Activated CD4-positive, alpha-beta T cell treated with anti-CD3 and anti-CD28 coated beads, Interleukin-2, amount 10 ng/mL, durations not matched to agents 7 days and 5 days (primary cell): ENCODE measurements at places on chromosomes 11 and 22. TPM values are rescaled to one million over a fixed set of nuclear protein-coding genes. Genes with fewer than 3 reads are reported as not detected.

DNA sequence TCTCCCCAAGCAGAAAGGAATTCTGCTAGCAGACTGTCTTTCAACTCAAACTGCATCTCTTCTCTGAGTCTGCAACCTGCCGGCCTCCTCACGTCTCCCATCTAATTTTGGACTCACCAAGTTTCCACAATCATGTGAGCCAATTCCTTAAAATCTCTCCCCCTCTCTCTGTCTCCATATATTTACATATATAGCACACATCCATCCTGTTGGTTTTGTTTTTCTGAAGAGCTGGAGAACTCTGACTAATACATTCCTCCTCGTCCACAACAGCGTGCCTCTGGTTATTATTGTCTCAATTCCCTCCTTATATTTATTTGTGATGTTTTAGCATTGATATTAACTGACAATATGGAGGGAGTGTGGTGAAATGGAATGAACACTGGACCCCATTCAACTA, 29.6 kb upstream of the FJX1 start:
- no peaks in the 10 kb centered on the region for H3K36me3 ChIP-seq
- no peak for DNase-seq
- H3K4me3 ChIP-seq: no peak overlapping the region
- H3K27ac ChIP-seq: no peak overlapping the region

DNA sequence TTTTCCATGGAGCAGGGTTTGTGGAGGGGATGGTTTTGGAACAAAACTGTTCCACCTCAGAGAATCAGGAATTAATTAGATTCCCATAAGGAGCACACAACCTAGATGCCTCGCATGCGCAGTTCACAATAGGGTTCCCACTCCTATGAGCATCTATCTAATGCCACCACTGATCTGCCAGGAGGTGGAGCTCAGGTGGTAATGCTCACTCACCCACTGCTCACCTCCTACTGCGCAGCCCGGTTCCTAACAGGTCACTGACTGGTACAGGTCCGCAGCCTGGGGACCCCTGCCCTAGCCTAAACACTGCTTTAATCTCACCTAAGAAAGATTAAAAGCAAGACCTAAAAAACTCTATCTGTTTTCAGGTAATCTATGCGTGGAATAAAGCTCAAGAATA, 553.0 kb downstream of the JRKL start:
- H3K27ac ChIP-seq: no peak overlapping the region
- H3K27me3 ChIP-seq: no peaks in the 10 kb centered on the region
- H3K36me3 ChIP-seq: no peaks in the 10 kb centered on the region
- no peak for DNase-seq

DNA sequence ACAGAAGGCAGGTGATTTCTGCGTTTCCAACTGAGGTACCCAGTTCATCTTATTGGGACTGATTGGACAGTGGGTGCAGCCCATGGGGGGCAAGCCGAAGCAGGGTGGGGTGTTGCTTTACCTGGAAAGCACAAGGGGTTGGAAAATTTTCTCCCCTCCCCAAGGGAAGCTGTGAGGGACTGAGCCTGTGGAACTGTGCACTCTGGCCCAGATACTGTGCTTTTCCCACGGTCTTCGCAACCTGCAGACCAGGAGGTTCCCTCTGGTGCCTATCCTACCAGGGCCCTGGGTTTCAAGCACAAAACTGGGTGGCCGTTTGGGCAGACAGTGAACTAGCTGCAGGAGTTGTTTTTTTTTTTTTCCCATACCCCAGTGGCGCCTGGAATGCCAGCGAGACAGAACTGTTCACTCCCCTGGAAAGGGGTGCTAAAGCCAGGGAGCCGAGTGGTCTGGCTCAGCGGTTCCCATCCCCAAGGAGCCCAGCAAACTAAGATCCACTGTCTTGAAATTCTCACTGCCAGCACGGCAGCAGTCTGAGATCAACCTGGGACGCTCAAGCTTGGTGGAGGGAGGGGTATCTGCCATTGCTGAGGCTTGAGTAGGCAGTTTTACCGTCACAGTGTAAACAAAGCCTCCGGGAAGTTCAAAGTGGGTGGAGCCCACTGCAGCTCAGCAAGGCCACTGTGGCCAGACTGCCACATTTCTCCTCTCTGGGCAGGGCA, 97.2 kb downstream of the JRKL start:
- H3K36me3 ChIP-seq: no peaks in the 10 kb centered on the region
- no peak overlapping the region for H3K4me3 ChIP-seq
- no peaks in the 10 kb centered on the region for H3K4me1 ChIP-seq
- no peak overlapping the region for H3K27ac ChIP-seq
- H3K27me3 ChIP-seq: peaks cover 17% of the 10 kb centered on the region

DNA sequence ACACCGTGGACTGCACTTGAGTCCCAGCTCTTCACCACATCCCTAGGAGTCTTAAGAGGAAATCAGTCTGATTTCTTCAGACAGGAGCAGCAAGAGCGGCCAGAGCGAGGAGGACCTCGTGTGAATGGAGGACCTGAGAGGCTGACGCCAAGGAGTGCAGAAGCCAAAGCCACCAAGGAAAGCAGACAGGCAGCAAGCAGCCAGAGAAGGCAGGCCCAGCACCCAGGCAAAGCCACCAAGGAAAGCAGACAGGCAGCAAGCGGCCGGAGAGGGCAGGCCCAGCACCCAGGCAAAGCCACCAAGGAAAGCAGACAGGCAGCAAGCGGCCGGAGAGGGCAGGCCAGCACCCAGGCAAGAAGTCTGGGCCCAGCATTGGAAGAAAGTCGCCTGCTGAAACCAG, 11.8 kb downstream of the CYB561A3 start:
- peaks cover 14% of the 10 kb centered on the region for H3K36me3 ChIP-seq
- peaks cover 4% of the 10 kb centered on the region for H3K4me1 ChIP-seq
- DNase-seq: no peak
- no peaks in the 10 kb centered on the region for H3K27me3 ChIP-seq
- peak overlapping the region; percentile 31 for H3K27ac ChIP-seq
- H3K4me3 ChIP-seq: no peak overlapping the region

- H3K27me3 ChIP-seq: peaks cover 62% of the 10 kb centered on the region
- no peak for DNase-seq
- peak overlapping the region; percentile 23 for H3K4me3 ChIP-seq
- no peak overlapping the region for H3K27ac ChIP-seq
These were observed 936 bp downstream of the CECR2 start for GRCh38 chr22:17370026-17370765.

DNA sequence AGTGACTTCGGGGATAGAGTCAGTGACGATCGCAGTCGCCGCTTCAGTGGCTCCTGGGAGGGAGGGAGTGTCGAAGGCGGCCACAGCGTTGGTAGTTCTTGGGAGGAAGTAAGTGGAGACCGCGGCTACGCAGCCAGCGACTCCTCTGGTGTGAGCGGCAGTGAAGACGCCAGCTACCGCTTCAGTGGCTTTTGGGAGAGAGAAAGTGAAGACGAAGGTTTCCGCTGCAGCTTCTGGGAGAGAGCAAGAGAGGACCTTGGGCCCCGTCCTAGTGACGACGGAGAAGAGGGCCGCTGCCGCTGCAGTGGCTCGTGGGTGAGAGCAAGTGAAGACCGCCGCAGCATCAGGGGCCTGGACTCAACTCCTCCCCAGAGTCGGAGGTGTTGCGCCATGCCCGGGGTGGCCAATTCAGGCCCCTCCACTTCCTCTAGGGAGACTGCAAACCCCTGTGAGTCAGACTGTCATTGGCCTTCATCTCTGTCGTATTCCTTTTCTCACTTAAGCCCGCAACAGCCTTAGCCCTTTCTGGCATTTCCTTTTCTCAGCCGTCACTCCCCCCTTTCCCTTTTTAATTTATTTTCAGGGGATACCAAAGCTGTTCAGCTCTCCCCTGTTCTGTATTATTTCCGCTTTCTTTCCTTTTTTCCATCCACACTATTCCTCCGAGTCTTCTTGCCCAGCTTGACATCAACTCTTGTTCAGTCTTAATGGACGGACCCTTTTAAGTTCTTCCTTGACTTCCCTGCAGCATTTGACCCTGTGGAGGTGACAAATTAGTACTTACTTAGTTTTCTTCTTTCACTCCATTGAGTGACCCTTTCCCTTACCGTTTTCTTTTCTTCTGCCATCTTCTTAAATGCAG, 1.0 kb downstream of the ANKRD42 start:
- peak; percentile 74 for DNase-seq
- H3K36me3 ChIP-seq: peaks cover 11% of the 10 kb centered on the region
- H3K27me3 ChIP-seq: no peaks in the 10 kb centered on the region
- H3K27ac ChIP-seq: peak overlapping the region; percentile 94
- peaks cover 35% of the 10 kb centered on the region for H3K4me1 ChIP-seq

DNA sequence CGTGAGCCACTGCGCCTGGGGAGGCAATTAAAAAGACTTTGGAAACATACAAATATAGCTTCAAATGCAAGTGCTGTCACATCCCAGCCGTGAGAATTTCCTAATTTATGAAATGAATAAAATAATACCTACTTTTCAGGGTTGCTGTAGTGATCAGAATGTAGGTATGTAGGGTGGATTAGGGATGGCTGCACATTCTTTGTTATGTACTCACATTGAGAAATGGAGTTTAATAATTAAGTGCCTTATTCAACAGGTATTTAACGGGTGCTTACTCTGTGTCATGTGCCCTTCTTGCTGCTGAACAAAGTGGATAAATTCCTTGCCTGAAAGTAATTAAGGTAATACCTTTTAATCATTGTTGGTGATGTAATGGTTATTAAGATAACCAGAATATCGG, 37.0 kb downstream of the MMP7 start:
- H3K27ac ChIP-seq: no peak overlapping the region
- H3K4me1 ChIP-seq: peaks cover 20% of the 10 kb centered on the region
- no peaks in the 10 kb centered on the region for H3K36me3 ChIP-seq
- peaks cover 11% of the 10 kb centered on the region for H3K27me3 ChIP-seq
- no peak for DNase-seq
- H3K4me3 ChIP-seq: no peak overlapping the region

GRCh38 chr11:134656861-134657540, 245.0 kb upstream of the B3GAT1 start:
- H3K4me1 ChIP-seq: peaks cover 15% of the 10 kb centered on the region
- no peak overlapping the region for H3K4me3 ChIP-seq
- DNase-seq: no peak
- peaks cover 14% of the 10 kb centered on the region for H3K27me3 ChIP-seq

- peak overlapping the region; percentile 20 for H3K27ac ChIP-seq
- peaks cover 17% of the 10 kb centered on the region for H3K4me1 ChIP-seq
- H3K36me3 ChIP-seq: peaks cover 13% of the 10 kb centered on the region
These were observed 10.4 kb upstream of the SREBF2 start for GRCh38 chr22:41822317-41823057.

GRCh38 chr11:35968386-35969088, 24.7 kb downstream of the LDLRAD3 start:
- no peak overlapping the region for H3K4me3 ChIP-seq
- H3K4me1 ChIP-seq: no peaks in the 10 kb centered on the region
- no peak for DNase-seq

DNA sequence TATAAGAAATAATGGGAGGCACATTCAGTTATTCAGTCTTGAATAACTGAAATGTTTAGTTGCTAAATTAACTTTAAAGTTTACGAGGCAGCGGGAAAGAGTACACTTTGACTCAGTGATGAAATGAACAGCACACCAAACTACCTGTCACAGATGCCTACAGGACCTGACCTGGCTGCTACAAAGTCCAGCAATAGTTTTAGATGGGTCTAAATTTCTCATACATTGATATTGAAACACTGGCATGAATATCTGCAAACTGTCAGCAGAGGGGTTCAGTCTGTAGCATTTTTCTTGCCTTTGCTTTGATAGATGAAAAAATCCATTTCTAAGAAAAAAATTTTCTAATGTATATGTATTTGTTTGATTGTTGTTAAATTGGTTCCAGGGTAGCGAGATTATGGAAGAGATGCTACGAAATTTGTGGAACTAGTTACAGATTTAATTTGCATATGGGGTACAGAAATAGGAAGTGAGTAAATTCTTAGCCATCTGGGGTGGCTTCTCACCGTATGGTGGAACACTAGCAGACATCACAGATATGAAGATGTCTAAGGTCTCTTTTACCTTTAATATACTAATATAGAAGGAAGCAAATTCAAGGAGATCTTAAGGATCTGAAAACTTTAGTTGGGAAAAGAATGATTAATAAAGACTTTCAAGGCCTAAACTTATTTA, 20.8 kb upstream of the GAB2 start:
- H3K27me3 ChIP-seq: no peaks in the 10 kb centered on the region
- H3K4me1 ChIP-seq: no peaks in the 10 kb centered on the region
- DNase-seq: no peak

GRCh38 chr11:117950301-117950700, 21.1 kb upstream of the TMPRSS13 start:
- peaks cover 87% of the 10 kb centered on the region for H3K4me1 ChIP-seq
- no peaks in the 10 kb centered on the region for H3K27me3 ChIP-seq
- H3K27ac ChIP-seq: peak overlapping the region; percentile 95
- peak; percentile 81 for DNase-seq
- peaks cover 9% of the 10 kb centered on the region for H3K36me3 ChIP-seq

GRCh38 chr22:41825376-41825775, 7.5 kb upstream of the SREBF2 start:
- no peak for DNase-seq
- H3K27ac ChIP-seq: peak overlapping the region; percentile 42
- peaks cover 21% of the 10 kb centered on the region for H3K4me1 ChIP-seq
- no peak overlapping the region for H3K4me3 ChIP-seq
- peaks cover 23% of the 10 kb centered on the region for H3K36me3 ChIP-seq

- H3K27me3 ChIP-seq: no peaks in the 10 kb centered on the region
- H3K4me3 ChIP-seq: no peak overlapping the region
- H3K4me1 ChIP-seq: peaks cover 3% of the 10 kb centered on the region
- no peak overlapping the region for H3K27ac ChIP-seq
These were observed 43.3 kb downstream of the ARRB1 start for GRCh38 chr11:75308116-75308515.

DNA sequence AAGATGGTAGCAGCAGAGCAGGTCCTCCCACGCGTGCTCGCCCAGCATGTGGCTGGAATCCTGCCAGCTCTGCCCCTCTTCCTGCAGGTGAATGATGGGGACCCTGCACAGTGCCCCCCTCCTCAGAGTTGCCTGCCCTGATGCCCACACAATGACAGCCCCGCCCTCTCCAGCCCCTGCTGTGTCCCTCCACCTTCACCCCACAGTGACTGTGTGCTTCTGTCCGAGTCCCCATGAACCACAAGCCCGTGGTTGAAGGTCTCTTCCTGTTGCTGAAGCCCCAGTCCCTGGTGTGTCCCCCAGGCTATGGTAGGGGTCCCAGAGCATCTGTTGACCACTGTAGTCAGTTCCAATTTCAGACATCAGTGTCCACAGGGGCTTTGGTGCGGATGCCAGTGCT, 71.0 kb downstream of the BRD1 start:
- H3K27ac ChIP-seq: peak overlapping the region; percentile 19
- no peak for DNase-seq
- peaks cover 14% of the 10 kb centered on the region for H3K4me1 ChIP-seq
- H3K4me3 ChIP-seq: no peak overlapping the region

GRCh38 chr11:3855808-3856491, 486 bp downstream of the STIM1 start:
- H3K4me1 ChIP-seq: peaks cover 63% of the 10 kb centered on the region
- H3K27me3 ChIP-seq: no peaks in the 10 kb centered on the region
- peak overlapping the region; percentile 95 for H3K27ac ChIP-seq
- H3K36me3 ChIP-seq: peaks cover 23% of the 10 kb centered on the region
- peak overlapping the region; percentile 98 for H3K4me3 ChIP-seq
- DNase-seq: peak; percentile 59

- no peak overlapping the region for H3K4me3 ChIP-seq
- peaks cover 30% of the 10 kb centered on the region for H3K27me3 ChIP-seq
- no peaks in the 10 kb centered on the region for H3K36me3 ChIP-seq
- DNase-seq: no peak
- peaks cover 18% of the 10 kb centered on the region for H3K4me1 ChIP-seq
These were observed 55.9 kb downstream of the SHISAL1 start for GRCh38 chr22:44256556-44257485.

The DCHS1 gene
- 0.40 TPM for total RNA-seq

The IFITM2 gene
- total RNA-seq: 1,733 TPM

The NXPE2 gene
- not detected for total RNA-seq

The PNPLA5 gene
- total RNA-seq: not detected

The FAM76B gene
- 71.2 TPM for total RNA-seq

The PANX3 gene
- not detected for total RNA-seq

The MTCH2 gene
- total RNA-seq: 76.6 TPM

The LMO1 gene
- not detected for total RNA-seq

The MUC15 gene
- not detected for total RNA-seq
